NCI-H774 (cell line): ENCODE measurements at places on chromosomes 3 and 15.

DNA sequence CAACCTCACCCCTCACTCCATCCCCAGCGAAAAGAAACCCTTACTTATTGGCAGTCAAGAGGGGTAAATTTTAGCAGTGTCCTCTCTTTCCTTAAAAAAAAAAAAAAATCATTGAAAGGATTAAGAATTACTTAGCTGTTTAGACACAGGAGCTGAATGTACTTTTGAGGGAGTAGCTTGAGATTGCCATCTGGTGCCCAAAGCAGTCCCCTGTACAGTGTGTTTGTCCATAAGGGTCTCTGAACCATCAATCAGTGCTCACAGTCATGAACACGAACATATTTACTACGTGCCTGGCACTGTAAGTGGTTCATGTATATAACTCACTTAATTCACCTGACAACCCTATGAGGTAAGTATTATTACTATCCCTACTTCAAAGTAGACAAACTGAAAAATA is 463.5 kb downstream of the RAP2B start:
- no peak for DNase-seq

DNA sequence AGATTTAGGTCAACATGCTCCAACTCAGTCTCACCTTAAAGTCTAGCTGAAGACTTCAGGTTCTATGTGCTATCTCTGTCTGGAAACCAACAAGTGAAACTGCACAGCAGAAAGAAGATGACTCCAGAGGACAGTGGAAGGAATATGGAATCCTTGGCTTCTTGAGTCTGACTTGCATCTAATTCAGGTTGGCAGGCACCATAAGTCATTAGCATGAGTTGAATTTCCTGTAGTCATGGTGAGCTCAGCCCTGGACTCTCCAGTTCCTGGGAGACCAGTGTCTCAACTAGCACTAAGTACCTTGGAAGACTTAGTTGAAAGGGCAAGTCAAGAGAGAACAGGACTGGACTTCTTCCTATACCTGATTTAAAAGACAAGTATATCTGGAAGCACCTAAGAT is 129.7 kb downstream of the DTWD1 start:
- DNase-seq: no peak

DNA sequence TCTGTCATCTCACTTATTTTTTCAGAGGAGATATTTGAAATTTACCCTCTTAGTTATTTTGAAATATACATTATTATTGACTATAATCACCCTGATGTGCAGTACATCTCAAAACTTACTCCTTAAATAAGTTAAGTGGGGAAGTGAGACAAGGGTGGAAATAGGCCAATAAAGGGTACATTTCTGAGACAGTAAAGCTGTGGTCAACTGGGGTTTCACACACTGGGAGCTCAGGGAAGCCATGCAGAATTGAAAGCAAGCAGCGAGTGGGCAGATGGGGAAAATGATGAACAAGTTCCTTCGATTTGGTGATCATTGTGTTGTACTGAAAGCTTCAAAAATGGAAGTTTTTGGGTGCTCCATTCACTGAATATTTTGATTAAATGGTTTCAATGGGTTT is 21.6 kb upstream of the MOBP start:
- no peak for DNase-seq

DNA sequence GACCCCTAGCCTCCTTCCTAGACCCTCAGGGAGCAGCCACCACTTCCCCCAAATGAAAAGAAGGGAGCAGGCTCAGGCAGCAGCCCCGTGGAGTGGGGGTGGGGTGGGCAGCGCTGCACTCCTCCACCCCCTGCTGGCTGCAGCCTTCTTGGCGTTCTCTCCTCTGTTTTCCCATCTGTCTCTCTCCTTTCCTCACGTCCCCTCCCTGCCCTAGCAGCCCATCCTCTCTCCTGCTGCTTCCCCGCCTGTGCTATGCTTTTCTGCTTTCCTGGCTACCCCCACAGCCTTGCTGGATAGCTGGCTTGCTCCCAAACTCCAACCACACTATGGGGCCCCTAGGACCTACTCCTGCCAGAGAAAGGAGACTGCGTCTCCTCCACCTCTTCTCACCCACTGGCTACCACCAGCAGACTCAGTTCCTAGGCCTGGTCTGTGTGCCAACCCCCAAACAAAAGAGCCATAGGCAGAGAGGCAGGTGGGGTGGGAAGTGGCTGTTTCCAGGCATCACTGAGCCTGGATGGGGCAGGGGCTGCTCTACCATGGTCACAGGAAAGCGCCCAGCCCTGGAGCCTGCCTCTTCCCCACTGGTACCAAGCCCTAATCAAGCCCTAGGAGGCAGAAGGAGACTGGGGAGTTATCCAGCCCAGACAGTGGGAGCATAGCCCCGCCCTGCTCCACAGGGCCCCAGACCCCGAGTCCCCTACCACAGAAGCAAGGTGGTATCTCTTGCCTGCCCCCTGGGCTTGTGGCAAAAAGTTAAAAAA is 3.4 kb upstream of the DISP2 start:
- no peak for DNase-seq

DNA sequence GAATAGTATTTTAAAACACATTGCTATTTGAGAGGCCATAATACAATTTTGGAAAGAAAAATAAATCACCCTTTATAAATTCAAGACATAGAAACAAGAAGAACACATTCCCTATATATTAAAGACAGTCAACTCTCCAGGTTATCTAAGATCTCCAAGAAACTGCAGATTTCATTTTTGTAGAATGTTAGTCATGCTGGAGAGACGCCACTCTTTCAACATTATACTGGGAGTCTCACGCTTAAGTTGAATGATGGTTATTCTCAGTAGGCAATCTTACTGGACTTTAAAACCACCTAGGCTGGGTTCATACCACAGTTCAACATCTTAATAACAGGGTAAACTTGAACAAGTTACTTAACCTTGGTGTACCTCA is 3.6 kb upstream of the CHRM5 start:
- no peak for DNase-seq

DNA sequence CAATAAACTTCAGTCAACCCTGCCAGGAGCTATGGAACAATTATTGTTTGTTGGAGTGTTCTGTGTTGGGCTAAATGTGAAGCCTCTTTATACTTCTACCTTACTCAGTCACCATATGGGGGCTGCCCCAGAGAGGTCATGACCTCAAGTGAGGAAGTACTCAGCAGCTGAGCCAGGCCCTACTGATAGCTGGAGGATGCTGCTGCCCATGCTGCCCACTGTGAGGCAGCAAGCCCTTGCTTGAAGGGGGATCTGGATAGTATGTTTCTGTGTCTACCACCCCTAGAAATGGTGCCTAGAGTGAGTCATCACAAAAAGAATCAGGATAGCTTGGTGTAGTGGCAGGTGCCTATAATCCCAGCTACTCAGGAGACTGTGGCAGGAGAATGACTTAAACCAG is 4.5 kb upstream of the RPL24 start:
- DNase-seq: no peak

DNA sequence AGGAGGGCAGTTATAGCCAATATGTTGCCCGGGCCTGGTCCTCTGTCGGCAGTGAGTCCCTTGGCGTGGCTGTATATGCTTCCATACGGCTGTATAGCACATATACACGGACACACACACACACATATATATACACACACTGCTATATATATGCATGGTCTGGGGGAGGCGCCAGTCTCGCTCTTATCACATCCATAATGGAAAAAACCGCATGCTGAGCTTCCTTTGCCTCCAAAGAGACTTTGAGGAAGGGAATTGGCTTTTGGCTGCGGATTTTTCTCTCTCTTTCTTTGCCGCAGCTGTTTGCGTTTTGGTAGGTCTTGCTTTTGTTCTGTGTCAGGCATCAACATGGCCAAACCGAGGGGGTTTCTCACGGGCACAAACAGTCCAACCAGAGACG is 11.3 kb upstream of the TMEM115 start:
- no peak for DNase-seq

DNA sequence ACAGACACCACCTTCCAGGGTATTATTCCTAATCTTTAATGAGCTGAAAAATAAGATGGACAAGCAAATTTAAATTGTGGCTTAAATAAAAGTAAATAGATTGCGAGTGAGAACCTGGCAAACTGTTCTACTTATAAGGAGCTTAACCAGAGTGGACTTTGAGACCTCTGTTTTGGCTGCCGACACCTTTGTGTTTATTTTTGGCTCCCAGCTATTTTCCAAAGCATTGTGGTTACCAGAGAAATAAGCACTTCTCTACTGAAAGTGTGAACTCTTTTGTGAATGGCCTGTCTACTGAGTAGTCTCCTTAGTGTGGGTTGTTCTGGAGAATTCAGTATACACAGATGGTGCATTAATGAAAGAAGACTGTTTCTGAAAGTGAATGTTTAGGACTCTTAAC is 109.4 kb downstream of the ATP8B4 start:
- DNase-seq: no peak

DNA sequence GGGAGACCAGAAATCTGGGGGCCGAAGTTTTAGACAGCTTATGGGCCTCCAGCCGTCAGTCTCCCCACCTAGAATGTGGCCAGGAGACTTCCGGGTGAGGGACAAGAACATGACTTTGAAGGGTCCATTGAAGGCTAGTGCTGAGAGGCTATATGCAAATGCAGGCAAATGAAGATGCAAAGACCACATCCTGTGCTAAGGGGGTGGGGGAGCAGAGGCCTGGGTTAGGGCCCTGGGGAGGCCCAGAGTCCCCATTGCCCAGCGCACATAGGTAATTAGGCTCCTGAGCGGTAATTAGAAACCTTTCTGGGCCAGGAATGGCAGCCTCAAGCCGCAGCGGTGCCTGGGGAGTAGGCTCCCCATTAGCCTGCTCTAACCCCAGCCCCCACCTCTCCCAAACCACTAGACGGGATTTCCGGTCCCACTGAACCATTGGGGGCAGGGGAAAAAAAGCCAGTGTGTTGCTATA is 6.8 kb downstream of the CSK start:
- DNase-seq: no peak

DNA sequence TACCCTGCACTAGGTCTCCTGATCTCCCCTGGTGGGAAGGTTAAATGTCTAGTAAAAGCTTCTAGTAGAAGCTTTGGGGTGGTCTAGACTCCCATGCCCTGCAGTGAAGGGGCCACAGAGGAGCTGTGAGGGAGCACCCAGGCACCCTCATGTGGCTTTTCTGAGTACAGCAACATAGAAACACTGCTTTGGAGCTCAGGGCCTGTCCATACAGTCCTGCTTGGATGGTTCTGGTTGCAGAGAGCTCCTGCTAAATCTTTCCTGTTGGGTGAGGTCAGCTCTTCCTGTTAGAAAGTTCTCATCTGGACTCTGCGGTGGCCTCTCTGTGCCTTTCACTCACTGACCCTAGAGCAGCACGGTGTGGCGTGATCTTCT is 47.8 kb downstream of the GPD1L start:
- DNase-seq: no peak

DNA sequence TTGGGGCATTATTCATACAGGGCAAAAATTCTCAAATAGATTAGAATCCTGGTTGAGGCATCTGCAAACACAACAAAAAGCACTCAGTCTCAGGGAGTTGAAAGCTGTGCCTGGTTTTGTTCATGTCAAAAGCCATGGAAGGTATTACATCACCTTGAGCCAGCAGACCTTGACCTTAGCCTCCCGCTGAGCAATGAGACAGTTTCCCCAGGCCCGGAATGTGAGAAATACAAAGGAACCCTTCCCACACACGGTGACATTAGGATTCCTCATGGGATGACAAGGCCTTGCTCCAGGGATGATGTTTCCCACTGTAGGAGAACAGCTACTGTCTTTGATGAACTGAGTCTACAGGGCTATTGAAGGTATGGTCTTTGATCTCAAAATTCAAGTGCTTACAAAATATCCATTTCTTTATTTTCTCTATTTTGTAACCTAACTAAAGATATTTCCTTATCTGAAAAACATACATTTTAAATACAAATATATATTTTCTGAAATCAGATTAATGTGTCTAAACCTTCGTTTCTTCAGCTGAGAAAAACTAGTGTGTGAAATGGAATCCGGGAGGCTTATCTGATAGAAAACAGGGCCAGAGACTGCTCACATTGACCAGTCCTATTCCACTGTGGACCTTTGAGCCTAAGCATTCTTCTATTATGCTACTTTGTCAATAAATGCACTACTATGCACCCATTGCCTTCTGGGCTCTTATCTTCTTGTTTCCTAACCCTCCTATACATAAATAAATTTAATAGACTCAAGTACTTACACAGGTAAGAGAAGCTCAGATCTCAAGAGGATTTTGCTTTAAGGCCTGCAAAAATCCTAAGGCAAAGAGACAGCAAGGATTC is 298.2 kb downstream of the KBTBD8 start:
- DNase-seq: no peak

DNA sequence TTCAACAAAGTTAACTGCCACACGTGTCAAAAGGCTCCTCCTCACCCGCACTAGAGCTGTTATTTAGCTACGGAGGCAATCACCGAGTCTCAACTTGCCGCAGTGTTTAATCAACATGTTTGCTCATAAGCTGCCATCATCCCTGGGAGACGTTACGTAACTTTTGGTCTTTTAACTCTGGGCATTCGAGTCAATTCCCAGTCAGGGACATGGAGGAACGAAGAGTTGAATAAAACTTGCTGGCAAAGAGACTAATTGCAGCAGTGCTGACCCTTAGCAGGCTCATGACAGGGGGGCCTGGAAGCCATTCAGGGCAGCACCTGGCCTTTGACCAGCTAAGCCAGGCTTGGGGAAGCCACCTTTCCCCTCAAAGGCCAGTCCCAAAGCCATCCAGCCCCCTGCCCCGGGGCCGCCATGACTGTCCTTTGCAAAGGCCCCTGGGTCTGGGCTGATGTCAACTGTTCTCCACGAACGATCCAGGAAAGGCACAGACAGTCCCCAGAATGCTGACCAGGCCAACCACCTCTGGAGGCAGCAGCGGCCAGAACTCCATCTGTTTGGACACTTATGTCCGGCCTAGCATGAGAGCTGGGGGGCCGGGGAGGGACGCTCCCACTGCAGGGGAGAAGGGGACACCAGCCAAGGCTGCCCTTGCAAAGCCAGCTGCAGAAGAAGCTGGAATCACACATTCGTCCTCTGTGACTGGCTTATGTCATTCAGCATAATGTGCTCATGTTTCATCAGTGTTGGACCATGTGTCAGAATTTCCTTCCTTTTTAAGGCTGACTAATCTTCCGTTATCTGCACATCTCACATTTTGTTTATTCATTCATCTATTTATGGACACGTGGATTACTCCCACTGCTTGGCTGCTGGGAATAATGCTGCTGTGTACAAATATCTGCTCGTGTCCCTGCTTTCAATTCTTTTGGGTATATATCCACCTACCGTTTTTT is 43.7 kb downstream of the PCSK6 start:
- no peak for DNase-seq

DNA sequence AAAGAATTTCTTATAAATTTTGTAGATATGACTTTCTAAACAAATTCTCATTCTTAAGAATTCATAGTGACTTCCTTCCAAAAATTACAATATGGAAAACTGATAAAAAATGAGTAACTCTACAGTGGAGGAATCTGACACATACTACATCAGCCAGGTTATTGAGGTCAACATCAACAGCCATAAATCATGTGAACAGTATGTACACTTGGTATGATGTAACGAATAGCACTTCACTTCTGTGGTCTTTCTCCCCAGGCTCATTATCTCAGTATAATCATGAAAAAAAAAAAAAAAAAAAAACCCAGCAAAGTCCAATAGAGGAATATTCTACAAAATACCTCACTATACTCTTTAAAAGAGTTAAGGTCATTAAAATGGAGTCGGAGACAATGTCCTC is 111.2 kb upstream of the SUCLG2 start:
- no peak for DNase-seq

- no peak for DNase-seq
Measured at GRCh38 chr3:146052056-146052790, 108.8 kb downstream of the PLOD2 start.
